ENCODE measurements at places on chromosomes 2 and 18.

DNA sequence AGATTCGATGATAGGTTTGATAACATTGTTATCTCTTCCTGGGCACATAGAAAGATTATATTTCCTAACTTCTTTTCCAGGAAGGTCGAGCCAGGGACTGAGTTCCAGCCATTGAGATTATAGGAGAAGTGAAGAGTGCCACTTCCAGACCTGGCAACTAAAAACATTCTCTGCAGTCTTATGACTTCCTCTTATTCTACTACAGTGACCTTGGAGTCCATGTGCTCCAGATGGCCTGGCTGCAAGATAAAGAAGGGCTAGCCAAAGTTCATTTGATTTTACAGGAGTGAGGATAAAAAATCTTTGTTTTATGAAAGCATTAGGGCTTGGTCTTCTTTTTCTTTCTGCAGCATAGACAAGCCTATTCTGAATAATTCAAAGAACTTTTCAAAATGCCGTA, 363.0 kb downstream of the FSIP2 start:
- DNase-seq, result no peak

- DNase-seq, result no peak
Measured at GRCh38 chr2:172334988-172335387, 92.4 kb upstream of the ITGA6 start.

- DNase-seq, result no peak
Measured at GRCh38 chr2:219844401-219845091, 217.1 kb downstream of the SLC4A3 start.

GRCh38 chr2:216539791-216540241, 41.2 kb downstream of the RPL37A start:
- DNase-seq, result no peak

DNA sequence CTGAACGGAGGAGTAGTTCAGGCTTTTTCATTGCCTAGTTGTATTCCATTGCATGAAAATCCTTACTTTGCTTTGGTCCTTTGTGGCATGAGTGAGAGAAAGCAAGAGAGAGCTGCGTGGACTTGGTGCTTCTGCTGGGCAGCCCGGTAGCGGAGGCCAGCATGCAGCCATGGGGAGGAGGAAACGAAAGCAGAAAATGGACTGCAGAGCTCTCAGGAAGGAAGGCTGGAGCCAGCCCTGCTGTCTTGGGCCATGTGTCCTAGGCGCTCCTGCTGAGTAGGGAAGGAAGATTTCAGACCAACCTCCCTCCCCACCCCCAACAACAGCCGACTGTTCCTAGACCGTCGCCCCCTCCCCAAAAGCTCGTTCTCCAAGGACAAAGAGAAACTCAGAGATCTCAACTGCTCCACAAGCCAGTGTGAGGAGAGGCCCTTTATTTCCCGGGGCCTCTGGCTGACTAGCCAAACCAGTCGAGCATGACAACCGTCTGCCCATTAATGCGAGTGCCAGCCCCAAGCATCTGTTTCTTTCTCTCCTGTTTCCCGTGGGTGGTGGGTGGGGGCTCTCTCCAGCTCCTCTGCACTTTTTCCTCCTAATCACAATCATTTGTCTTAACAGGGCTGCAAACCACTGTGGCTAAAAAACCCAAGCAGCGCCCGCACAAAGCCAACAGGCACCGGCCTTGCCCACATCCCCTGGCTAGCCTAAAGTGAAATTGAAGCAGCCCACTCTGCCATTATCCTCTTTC, 66.8 kb upstream of the FZD7 start:
- DNase-seq, result no peak

GRCh38 chr2:24512404-24512803, 21.4 kb downstream of the NCOA1 start:
- DNase-seq, result no peak

- no peak for DNase-seq
Measured at GRCh38 chr2:149768320-149768799, 180.8 kb upstream of the MMADHC start.

DNA sequence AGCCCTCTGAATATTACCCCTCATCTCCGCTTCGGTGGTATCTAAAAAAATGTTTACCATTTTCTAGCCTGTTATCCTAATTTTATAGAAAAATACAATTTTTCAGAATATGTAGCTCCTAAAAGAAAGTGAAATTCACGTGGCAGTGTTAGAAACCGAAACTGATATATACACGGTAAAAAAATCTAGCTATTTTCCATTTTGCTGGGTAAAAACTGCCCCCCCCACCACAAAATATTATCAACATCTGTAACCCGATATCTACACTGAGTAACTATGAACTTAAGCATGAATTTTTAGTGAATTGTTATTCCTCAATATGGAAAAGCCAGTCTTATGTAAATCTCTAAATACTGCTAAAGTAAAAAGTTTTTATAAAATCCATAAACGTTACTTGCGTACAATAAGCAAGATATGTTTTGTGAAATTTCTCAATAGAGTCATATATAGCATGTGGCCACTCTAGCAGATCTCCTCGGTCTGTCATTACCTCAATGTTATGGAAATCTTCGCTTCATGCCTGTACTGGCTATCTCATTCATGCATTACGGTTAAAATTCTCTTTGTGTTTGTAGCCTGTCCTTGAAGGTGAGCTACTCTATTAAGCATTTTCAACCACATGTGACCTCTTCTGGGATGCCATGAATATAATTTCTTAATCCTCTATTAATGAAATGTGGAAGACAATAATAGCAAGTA, 524.2 kb downstream of the TRIB2 start:
- DNase-seq, result no peak

GRCh38 chr18:51149670-51150069, 47.8 kb downstream of the MEX3C start:
- DNase-seq, result no peak

- no peak for DNase-seq
Measured at GRCh38 chr2:150011161-150011730, 423.7 kb upstream of the MMADHC start.

DNA sequence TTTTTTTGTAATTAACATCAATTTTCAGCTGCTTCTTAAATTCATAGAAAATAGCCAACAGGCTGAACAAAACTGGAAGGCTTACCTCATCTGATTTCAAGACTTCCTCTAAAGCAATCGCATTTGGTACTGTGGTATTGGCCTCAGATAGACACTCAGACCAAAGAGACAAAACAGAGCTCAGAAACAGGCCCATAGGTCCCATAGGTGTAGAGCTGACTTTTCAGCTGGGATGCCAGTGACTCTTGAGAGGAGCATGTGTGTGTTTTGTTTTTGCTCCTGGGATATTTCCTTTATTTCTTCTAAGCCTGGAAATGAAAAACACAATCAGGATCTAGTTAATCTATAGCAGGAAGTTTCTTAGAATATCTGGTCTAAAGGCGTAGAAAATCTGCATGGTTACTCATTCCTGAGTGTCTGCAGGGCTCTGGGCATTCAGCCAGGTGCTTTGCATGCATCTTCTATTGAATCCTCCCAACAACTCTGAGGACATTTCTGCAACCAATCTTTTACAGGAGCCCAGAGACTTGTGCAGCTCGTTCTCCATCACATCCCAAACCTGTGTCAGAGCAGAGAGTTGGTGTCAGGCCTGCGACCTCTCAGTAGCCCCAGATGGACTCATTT, 190.8 kb downstream of the RTP5 start:
- no peak for DNase-seq

DNA sequence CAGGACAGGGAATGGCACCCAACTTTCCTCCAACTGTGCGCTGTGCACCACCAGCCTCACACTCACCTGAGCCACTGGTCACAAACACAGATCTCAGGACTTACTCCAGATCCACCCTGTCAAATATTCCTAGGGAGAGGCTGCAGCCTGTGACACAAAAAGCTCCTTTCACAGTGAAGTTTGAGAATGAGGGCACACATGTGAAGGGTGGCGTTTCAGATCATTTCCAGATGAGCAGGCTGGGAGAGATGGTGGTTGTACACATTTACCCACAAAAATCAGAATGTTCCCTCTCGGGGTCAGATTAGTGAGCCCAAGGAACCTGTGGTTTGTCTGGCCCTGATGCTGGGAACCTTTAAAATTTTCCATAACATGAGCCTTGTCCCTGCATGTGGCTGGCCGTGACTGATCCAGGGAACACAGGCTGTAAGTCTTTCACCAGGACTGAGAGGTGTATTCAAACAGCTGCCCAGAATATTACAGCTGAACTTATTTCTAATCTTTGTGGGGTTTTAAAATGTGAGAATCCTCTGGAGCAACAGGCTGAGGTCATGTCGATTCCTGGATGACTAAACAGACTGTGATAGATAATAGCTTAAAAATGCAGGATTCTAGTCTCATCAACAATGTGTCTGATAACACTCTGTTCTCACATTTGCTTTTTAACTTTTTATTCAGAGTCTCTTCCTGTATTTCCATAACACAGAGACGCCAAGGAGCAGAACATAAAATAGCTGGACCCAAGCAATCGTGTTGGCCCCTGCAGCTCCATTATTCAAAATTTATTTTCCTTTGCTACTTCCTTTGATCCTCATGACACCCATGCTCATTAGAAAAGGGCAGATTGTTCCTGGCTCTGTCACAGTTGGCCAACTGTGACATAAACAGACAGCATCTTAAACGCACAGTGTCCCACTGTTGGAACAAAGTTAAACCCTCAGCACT, 35.5 kb downstream of the IL1R2 start:
- no peak for DNase-seq

- no peak for DNase-seq
Measured at GRCh38 chr2:168495524-168495923, 39.5 kb downstream of the CERS6 start.
